ENCODE measurements at places on chromosomes 4 and X.

GRCh38 chr4:133694416-133694815 lies 507.2 kb downstream of the PABPC4L start:
- H3K4me3 ChIP-seq: no peak overlapping the region
- H3K36me3 ChIP-seq: no peaks in the 10 kb centered on the region
- no peak overlapping the region for H3K27ac ChIP-seq
- H3K27me3 ChIP-seq: no peaks in the 10 kb centered on the region
- no peaks in the 10 kb centered on the region for H3K4me1 ChIP-seq

DNA sequence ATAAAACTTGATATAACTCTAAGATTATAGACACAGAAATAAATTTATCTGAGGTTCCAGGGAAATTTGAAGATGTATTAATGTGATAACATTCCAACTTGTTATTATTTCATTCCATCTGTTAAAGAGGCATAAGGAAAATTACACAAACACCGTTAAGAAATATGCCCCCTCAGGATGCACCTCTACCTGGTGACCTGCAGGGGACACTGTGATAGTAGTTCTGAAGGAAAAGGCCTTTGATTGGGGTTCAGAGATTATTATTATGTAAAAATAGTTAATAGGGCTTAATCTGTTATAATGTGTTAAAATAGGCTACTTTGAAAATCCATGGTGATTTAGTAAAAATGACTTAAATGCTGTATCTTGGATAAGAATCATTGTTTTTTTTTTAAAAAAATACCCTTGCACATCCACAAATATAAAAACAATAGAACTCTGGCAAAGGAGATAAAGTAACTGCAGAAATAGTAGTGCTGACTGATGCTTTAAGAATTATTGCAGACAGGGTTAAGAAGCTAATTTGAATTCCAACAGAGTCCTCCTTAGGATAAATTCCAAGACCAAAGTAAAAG lies 6.1 kb upstream of the ABRAXAS1 start:
- H3K36me3 ChIP-seq: no peaks in the 10 kb centered on the region
- H3K27me3 ChIP-seq: peaks cover 7% of the 10 kb centered on the region
- H3K4me1 ChIP-seq: peaks cover 15% of the 10 kb centered on the region
- no peak for DNase-seq
- H3K4me3 ChIP-seq: no peak overlapping the region
- no peak overlapping the region for H3K27ac ChIP-seq

DNA sequence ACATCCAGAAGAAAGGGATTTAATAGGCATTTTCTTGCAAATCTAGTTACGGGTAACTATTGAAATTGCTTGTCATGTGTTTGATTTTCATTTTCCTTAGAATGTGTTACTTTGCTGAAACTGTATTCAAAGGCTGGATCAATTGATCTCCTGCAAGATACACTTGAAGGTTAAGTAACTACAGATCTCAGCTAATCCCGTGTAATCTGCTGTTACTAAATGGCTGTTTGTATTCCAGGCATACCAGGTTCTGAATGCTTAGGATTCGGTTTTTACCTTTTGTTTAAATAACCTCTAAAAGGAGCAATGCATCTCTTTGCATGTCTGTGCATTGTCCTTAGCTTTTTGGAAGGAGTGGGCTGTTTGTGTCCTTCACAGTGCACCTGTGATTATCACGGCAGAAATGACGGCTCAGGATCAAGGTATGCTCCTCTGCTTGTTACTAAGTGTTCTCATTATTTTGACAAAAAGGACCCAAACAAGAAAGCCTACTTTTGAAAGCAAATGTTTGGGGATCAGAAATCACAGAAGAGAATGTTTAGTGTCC lies at the start of gene LRIT3:
TSS of gene LRIT3 (plus strand) at position 212 of the 547 bp plus-strand sequence. CDS start at position 307, 95 bp downstream.
- no peaks in the 10 kb centered on the region for H3K4me1 ChIP-seq
- DNase-seq: no peak
- peaks cover 7% of the 10 kb centered on the region for H3K27me3 ChIP-seq
- H3K4me3 ChIP-seq: no peak within 1 kb of the TSS
- H3K36me3 ChIP-seq: no peaks in the 10 kb centered on the region

GRCh38 chrX:13339607-13340006 lies 19.8 kb upstream of the ATXN3L start:
- H3K4me1 ChIP-seq: no peaks in the 10 kb centered on the region
- H3K4me3 ChIP-seq: no peak overlapping the region
- DNase-seq: no peak
- no peaks in the 10 kb centered on the region for H3K36me3 ChIP-seq

- H3K4me1 ChIP-seq: peaks cover 14% of the 10 kb centered on the region
- H3K27me3 ChIP-seq: peaks cover 2% of the 10 kb centered on the region
- no peak for DNase-seq
- H3K4me3 ChIP-seq: no peak overlapping the region
- H3K36me3 ChIP-seq: no peaks in the 10 kb centered on the region
- H3K27ac ChIP-seq: no peak overlapping the region
Measured at GRCh38 chr4:73707269-73707875, 33.0 kb upstream of the CXCL8 start.

- H3K4me3 ChIP-seq: no peak overlapping the region
- peak; percentile 31 for DNase-seq
- no peaks in the 10 kb centered on the region for H3K27me3 ChIP-seq
Measured at GRCh38 chrX:149916745-149917392, 12.5 kb upstream of the HSFX4 start.
